Upper lobe of right lung (tissue), 1 donor: ENCODE measurements at places on chromosomes 1 and 21. TPM values are rescaled to one million over a fixed set of nuclear protein-coding genes. Genes with fewer than 3 reads are reported as not detected.

- no peak for DNase-seq
- H3K4me3 ChIP-seq: no peak overlapping the region
- no peak overlapping the region for H3K27ac ChIP-seq
- H3K27me3 ChIP-seq: no peaks in the 10 kb centered on the region
These were observed 154.8 kb downstream of the NTPCR start for GRCh38 chr1:233105225-233105624.

- no peak overlapping the region for H3K4me3 ChIP-seq
- H3K27ac ChIP-seq: no peak overlapping the region
- no peak for DNase-seq
These were observed 61.9 kb upstream of the KRTAP11-1 start for GRCh38 chr21:30943243-30943642.

- no peaks in the 10 kb centered on the region for H3K27me3 ChIP-seq
- H3K27ac ChIP-seq: no peak overlapping the region
- H3K4me1 ChIP-seq: no peaks in the 10 kb centered on the region
- DNase-seq: no peak
- H3K36me3 ChIP-seq: no peaks in the 10 kb centered on the region
These were observed 34.4 kb upstream of the TADA1 start for GRCh38 chr1:166910396-166910994.

- H3K36me3 ChIP-seq: no peaks in the 10 kb centered on the region
- H3K27ac ChIP-seq: no peak overlapping the region
- H3K27me3 ChIP-seq: no peaks in the 10 kb centered on the region
- DNase-seq: no peak
These were observed 71.4 kb downstream of the KIF26B start for GRCh38 chr1:245226203-245226499.

- no peaks in the 10 kb centered on the region for H3K27me3 ChIP-seq
- H3K27ac ChIP-seq: peak overlapping the region; percentile 51
- no peak overlapping the region for H3K4me3 ChIP-seq
- no peaks in the 10 kb centered on the region for H3K36me3 ChIP-seq
These were observed 17.8 kb upstream of the CNR2 start for GRCh38 chr1:23930861-23931490.

DNA sequence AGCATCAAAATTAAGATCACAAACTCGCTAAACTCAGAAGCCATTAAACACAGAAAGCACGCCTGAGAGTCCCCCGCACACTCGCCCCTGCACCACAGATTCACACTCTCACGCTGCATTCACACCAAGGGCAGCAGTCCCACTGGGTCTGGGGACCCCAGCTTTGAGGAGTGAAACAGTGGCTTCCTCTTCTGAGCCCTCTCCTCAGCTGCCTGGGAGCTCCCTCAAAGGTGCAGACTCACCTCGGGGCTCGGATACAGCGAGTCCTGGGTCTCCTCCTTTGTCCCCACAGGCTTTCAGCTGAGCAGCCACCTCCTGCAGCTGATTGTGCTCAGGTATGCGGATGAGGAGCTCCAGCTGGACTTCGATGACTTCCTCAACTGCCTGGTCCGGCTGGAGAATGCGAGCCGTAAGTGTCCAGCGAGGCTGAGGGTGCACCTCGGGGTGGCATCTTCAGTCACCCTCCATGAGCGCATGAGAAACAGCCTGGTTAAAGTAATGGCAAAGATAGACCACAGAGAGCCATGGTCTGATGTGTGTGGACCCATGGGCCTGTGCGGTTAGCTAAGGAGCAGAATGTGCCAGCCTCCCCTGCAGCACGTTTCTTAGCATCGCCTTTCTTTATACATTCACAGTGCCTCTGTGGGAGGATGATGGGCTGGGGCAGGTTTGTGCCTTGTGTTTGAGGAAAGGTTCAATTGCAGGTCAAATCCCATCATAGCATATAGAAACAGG, 47.9 kb downstream of the CAPN9 start:
- no peak overlapping the region for H3K27ac ChIP-seq
- H3K4me1 ChIP-seq: no peaks in the 10 kb centered on the region
- no peak overlapping the region for H3K4me3 ChIP-seq
- no peak for DNase-seq
- H3K36me3 ChIP-seq: no peaks in the 10 kb centered on the region

- peaks cover 10% of the 10 kb centered on the region for H3K27me3 ChIP-seq
- H3K36me3 ChIP-seq: no peaks in the 10 kb centered on the region
- no peaks in the 10 kb centered on the region for H3K4me1 ChIP-seq
- no peak overlapping the region for H3K27ac ChIP-seq
- H3K4me3 ChIP-seq: no peak overlapping the region
These were observed 49.9 kb upstream of the TMPRSS2 start for GRCh38 chr21:41557884-41558283.

DNA sequence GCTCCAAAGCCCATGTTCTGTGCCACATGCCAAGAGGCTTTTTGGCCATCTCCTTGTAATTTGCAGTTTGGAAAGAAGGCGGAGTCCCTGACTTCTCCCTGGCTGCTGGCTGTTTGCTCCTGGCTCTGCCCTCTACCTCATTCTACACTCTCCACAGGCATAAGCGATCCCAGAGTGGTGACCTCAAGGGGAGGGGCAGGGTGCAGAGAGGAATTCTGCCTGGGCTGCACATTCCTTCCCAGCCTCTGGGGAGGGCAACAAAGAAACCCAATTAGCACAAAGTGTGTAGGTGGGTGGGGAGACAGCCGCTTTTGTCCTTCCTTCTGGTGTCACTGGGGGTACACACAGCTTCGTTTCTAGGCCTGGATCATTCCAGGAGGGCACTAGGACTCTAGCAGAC, 95.3 kb downstream of the HIVEP3 start:
- H3K36me3 ChIP-seq: no peaks in the 10 kb centered on the region
- no peaks in the 10 kb centered on the region for H3K27me3 ChIP-seq
- H3K4me1 ChIP-seq: peaks cover 9% of the 10 kb centered on the region
- DNase-seq: peak; percentile 69

GRCh38 chr21:28356422-28356821, 636.3 kb downstream of the LTN1 start:
- H3K36me3 ChIP-seq: no peaks in the 10 kb centered on the region
- H3K27ac ChIP-seq: no peak overlapping the region
- no peaks in the 10 kb centered on the region for H3K27me3 ChIP-seq
- no peak overlapping the region for H3K4me3 ChIP-seq
- no peak for DNase-seq

DNA sequence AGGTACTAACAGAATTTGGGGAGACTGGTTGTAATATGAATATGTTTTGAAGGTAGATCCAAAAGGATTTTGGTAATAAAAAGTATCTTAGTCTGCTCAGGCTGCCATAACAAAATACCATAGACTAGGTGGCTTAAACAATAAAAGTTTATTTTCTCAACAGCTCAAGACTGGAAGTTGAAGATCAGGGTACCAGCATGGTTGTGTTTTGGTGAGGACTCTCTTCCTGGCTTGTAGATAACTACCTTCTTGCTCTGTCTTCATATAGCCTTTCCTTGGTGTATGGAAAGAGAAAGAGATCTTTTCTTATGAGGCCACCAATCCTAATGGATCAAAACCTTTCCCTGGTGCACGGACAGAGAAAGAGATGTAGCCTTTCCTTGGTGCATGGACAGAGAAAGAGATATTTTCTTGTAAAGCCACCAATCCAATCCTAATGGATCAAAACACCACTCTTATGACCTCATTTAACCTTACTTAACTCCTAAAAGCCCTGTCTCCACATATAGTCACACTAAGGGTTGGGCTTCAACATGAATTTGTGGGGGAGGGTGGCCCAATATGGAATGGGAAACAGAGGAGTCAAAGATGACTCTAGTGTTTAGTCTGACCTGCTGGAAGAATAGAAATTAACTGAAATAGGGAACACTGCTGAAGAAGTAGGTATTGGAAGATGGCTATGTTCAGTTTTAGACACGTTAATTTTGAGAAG, 5.4 kb upstream of the TSNAX start:
- DNase-seq: no peak
- no peak overlapping the region for H3K4me3 ChIP-seq
- H3K36me3 ChIP-seq: no peaks in the 10 kb centered on the region
- H3K27ac ChIP-seq: no peak overlapping the region
- no peaks in the 10 kb centered on the region for H3K27me3 ChIP-seq

The SPATA21 gene
- total RNA-seq: not detected

The KCNN3 gene
- total RNA-seq: 7.6 TPM

The FAM177B gene
- 0.20 TPM for total RNA-seq

The NPHS2 gene
- total RNA-seq: not detected

The AMY1B gene
- 4.1 TPM for total RNA-seq

The PTPN14 gene
- 43.7 TPM for total RNA-seq

The CD1E gene
- 3.8 TPM for total RNA-seq

The NFASC gene
- 24.1 TPM for total RNA-seq
